Right ventricle myocardium inferior (tissue), 1 donor: ENCODE measurements at places on chromosomes 6 and 20.

- DNase-seq: no peak
These were observed 75.7 kb upstream of the SIRPA start for GRCh38 chr20:1819311-1820137.

GRCh38 chr20:35726842-35727711 is 15.0 kb downstream of the RBM39 start:
- no peak for DNase-seq

- DNase-seq: no peak
These were observed 9.3 kb downstream of the ROMO1 start for GRCh38 chr20:35708502-35708901.

DNA sequence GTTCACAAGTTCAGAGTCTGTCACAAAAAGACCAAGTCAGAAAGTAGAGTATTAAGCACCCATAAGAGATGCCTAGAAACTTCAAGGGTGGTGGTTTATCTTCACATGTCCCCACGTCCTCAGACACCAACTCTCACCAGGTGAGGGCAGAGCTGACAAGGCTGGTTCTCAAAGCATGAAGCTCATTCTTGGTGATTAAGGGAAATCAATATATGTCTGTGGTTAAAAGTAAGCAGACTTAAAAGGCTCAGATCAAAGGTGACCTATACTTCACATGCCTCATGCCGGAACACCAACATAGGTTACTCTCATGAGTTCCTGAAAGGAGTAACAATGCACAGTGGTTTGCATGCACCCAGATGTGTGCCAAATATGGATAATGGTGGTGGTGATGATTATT is 27.0 kb downstream of the IL17A start:
- DNase-seq: no peak

GRCh38 chr6:13428583-13429405 is 58.6 kb downstream of the GFOD1 start:
- no peak for DNase-seq

- no peak for DNase-seq
These were observed 40.6 kb downstream of the CGA start for GRCh38 chr6:87054143-87054833.

- DNase-seq: no peak
These were observed 127.6 kb upstream of the TFAP2D start for GRCh38 chr6:50585441-50586330.

DNA sequence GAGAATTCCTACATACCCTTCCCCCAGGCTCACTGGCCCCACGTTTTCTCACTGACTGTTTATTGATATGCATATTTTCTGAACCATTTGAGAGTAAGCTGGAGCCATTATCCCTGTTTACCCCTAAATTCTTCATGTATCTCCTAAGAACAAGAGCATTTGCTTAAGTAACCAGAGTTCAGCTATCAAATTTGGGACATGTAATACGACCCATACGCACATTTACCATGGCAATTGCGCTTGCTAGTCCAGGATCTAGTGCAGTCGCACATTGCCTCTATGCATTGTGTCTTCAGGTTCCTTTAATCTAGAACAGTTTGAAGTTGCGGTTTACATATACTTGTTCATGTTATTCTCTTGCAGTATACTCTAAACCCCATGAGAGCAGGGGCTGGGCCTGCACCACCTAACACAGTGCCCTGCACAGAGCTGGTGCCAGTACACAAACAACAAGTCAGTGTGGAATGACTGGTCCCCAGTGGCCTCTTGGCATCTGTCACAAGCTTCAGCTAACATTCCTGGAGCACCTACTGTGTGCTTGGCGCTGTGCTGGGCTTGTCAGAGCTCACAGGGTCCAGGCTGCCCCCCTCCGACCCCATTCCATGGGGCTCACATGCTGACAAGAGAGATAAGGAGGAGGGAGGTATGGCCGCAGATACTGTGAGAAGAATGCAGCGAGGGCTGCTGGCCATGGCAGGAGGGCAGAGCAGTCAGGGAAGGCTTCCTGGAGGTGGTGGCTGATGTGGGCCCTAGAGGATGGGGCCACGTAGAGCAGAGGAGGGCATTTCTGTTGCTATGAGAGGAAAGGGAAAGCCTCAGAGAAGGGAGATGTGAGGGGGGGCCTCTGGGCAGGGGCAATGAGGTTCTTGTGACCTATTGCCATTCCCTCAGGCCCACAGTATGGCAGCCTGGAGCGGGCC is 28.1 kb downstream of the SPDEF start:
- DNase-seq: no peak

- DNase-seq: no peak
These were observed 37.7 kb upstream of the DEFB112 start for GRCh38 chr6:50087231-50087954.

DNA sequence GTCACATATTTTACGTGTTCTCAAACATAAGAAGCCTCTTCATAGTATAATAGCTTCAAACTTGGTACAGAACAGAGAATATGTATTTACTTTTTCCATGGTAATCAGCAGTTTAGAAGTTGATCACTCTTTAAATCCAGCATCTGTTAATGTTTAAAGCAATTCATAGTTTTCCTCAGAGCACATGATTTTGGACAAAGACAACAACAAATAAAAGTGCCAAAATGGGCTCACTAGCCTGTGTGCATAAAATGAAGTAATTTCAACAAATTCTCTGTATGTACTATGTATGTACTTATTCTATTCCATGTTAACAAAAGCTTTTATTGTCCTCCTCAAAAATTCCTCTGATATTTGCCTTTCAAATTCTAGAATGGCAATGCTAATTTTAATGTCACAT is 38.1 kb upstream of the UST start:
- no peak for DNase-seq

- DNase-seq: peak; percentile 76
These were observed 113.5 kb upstream of the BTN3A2 start for GRCh38 chr6:26251354-26252076.

- DNase-seq: no peak
These were observed 72.7 kb upstream of the RCAN2 start for GRCh38 chr6:46563924-46564323.

DNA sequence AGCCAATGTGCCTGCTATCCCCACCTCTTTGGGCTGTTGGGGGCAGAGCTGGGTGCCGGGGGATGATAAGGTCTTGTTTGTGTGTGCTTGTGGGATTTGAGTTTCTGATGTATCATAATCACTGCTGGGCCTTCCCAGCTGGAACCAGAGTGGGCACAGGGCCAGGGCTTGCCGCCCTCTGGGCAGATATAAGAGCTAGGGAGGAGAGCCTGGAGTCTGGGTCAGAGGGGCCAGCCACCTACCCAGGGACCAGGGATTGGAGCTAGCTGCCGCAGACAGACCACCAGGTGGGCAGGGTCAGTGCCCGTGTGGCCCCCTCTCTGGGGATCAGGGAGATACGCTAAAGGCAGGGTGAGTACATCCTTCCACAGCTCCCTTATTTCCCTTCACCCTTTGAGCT is 3.1 kb upstream of the TLDC2 start:
- DNase-seq: no peak

- DNase-seq: no peak
These were observed 77.2 kb downstream of the FILIP1 start for GRCh38 chr6:75416443-75416842.

DNA sequence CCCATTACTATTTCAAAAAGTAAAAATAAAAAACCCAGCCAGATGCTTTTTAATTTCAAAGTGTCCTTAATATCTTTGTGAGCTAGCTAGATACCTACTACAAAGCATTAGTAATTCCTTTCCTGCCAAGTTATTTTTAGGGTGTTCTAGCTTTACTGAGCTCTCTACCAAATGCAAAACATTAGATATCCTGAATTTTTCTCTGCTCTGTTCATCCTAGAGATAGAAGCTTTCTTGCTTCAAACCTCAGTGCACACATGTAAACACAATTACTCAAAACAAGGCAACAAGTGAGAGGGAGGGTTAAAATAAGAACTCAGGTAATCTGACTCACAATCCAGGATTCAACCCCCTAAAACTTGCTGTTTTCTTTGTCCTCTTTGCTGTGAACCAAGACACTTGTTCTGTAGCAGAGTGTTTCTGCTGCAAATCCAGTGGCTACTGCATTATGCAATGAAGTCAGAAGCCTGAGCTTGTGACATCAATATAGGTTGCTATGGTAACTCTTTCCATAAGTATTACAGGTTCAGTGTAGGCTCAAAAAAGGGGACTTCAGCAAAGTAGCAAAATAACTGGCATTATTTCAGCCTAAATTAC is 72.6 kb upstream of the STXBP5 start:
- no peak for DNase-seq

GRCh38 chr6:82906489-82906888 is 159.2 kb downstream of the UBE3D start:
- DNase-seq: no peak

DNA sequence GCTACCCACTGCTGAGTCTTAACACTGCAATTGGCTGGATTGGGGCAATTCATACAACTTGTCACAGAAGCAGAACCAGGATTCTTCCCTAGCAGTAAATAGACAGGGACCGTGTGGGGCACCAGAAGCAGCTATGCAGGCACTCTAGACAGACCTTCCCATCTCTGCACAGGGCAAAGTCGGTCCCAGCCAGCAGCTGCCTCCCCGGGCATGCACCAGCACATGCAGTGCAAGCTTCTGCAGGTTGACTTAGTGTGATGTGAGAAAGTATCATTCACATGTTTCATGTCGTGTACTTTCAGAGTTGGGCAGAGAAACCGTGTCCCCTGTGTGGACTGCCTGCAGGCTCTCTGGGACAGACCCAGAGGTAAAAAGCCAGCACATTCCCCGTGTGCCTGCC is 98.0 kb upstream of the FOXA2 start:
- DNase-seq: no peak

- no peak for DNase-seq
These were observed 27.1 kb downstream of the C20orf173 start for GRCh38 chr20:35502352-35502751.

DNA sequence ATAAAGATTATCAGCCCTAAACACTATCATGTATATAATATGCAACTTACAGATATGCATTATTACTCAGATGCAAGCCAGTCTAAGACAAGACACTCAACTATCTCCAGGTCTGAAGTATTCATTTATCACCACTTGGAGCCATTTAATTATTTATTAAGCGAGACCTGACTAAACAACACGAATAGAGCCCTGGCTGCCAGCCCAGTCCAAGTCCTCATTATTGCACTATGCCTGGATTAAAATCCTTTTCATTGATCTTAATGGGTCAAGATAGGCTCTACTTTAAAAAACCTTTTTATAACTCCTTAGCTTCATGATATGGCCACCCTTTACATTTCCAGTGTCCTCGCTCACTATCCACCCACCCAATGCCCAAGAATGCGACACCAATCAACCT is 183.1 kb upstream of the MARCKS start:
- DNase-seq: no peak

DNA sequence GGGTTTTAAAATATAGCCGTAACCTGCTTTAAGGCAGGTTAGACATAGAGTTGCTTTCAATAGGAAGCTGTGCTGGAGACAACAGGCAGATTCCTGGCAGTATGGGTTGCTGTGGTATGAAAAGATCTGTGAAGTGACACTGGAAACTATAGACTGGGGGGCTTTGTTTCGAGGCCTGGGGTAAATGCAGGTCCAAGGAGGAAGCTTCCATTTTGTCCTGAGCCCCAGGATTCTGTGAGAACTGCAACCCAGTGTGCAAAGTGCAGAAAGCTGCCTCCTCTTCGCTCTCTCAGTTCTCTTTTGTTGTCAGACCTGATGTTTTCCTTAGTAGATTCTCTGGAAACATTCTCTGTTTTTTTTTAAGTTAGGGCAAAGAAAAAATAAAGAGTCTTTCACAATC is 86.9 kb downstream of the LYRM4 start:
- no peak for DNase-seq

GRCh38 chr6:11665604-11666326 is 112.8 kb downstream of the ADTRP start:
- no peak for DNase-seq

GRCh38 chr20:51766994-51767866 is 960 bp downstream of the ATP9A start:
- DNase-seq: peak; percentile 88

- no peak for DNase-seq
These were observed 15.7 kb downstream of the TMEM242 start for GRCh38 chr6:157307661-157308060.

GRCh38 chr6:34018026-34018425 is 127.9 kb downstream of the GRM4 start:
- DNase-seq: no peak

DNA sequence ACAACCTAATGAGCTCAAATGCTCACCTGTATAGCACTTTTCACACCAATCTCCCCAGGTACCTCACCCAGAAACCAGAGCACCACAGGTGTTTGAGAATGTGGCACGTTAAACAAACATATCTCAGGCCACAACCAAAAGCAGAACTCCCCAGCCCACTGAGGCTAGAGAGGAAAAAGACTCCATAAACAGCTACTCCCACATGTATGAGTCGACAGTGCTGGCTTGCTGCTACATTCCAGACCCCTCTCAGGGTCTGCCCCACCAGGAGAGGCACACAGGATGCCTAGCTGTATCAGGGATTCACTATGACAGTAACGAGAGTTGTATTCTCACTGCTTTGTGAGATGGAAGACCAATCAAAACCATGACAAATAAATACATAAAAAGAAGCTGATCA is 242.6 kb upstream of the ARID1B start:
- DNase-seq: no peak

- no peak for DNase-seq
These were observed 949.6 kb downstream of the TBC1D32 start for GRCh38 chr6:120384671-120385070.

DNA sequence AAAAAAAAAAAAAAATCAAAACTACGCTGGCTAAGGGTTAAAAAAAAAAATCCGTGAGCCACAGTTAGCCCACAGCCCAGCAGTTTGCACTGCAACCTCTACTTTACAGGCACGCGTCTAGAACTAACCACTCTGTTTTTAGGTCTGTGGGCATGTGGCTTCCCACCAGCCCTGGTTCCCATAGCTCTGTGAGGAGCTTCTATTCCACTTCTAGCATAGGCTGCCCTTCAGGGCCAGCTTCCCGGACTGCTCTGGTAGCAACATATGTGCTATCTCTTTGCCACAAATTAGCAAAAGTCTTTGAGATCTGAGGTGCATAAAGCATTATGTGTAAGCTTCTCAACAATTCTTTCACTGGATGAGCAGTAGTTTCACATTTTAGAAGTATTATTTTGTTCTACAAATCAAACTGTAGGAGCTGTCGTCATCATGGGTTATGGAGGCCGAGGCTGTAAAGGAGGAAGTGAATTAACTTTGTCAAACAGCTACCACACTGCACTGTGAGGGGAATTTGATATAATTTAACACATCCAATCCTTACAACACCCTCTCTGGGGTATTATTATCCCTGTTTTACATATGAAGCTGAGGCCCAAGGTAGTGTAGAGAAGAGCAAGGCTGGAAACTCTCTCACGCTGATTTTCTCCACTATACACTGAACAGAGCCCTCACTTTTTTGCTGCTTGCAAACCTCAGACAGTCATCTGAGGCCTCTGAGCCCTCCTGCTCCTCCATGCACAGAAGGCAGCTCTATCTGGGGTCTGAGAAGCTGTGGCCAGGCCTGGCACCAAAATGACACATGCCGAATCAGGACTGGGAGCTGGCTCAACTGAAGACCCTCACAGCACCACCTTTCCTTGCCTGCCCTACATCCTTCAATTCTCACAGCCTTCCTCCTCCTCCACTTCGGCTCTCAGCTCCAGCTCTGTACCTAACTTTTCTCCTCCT is 35.4 kb downstream of the MAN1A1 start:
- DNase-seq: no peak

GRCh38 chr20:11117808-11118528 is 444.2 kb upstream of the JAG1 start:
- DNase-seq: no peak

GRCh38 chr6:83270971-83271719 is 78.0 kb downstream of the RWDD2A start:
- no peak for DNase-seq
